WTC11 (cell line): ENCODE measurements at places on chromosomes 13 and 19. TPM values are rescaled to one million over a fixed set of nuclear protein-coding genes. Genes with fewer than 3 reads are reported as not detected.
A peak's percentile ranks its signal among the peaks of the same experiment; 100 is the strongest.

The MAG gene
- 0.23 to 0.53 TPM (median 0.46 TPM) in 3 replicates for total RNA-seq

The GJB2 gene
- total RNA-seq = 0.11 TPM in 2 of 3 replicates, not detected in the other

The YIF1B gene
- total RNA-seq = 83.3 to 92.5 TPM (median 90.1 TPM) in 3 replicates

The IFI30 gene
- 20.2 to 30.3 TPM (median 26.2 TPM) in 3 replicates for total RNA-seq

The FCHO1 gene
- total RNA-seq = 22.8 to 26.8 TPM (median 25.1 TPM) in 3 replicates

The LINGO3 gene
- total RNA-seq = 2.0 to 2.9 TPM (median 2.8 TPM) in 3 replicates

GRCh38 chr13:41222259-41222852, 28.0 kb upstream of the KBTBD7 start:
- DNase-seq = peak; percentile 60
- no peaks in the 10 kb centered on the region for H3K4me1 ChIP-seq

- H3K27me3 ChIP-seq = no peaks in the 10 kb centered on the region; the same call in 1 of the 2 replicates
- peaks cover 70% of the 10 kb centered on the region for H3K36me3 ChIP-seq
- H3K4me1 ChIP-seq = peaks cover 14% of the 10 kb centered on the region
Observed at GRCh38 chr19:12946092-12946721, 545 bp downstream of the RAD23A start.

GRCh38 chr13:110010404-110011138, 224.2 kb upstream of the IRS2 start:
- H3K27me3 ChIP-seq = no peaks in the 10 kb centered on the region
- no peak for DNase-seq
- H3K4me1 ChIP-seq = no peaks in the 10 kb centered on the region
- no peaks in the 10 kb centered on the region for H3K36me3 ChIP-seq
- H3K27ac ChIP-seq = no peak overlapping the region
- no peak overlapping the region for H3K4me3 ChIP-seq

- peaks cover 16% of the 10 kb centered on the region for H3K27me3 ChIP-seq
- no peak overlapping the region for H3K27ac ChIP-seq
- peak; percentile 71 for DNase-seq
Observed at GRCh38 chr13:29923554-29924481, 73.4 kb upstream of the UBL3 start.

DNA sequence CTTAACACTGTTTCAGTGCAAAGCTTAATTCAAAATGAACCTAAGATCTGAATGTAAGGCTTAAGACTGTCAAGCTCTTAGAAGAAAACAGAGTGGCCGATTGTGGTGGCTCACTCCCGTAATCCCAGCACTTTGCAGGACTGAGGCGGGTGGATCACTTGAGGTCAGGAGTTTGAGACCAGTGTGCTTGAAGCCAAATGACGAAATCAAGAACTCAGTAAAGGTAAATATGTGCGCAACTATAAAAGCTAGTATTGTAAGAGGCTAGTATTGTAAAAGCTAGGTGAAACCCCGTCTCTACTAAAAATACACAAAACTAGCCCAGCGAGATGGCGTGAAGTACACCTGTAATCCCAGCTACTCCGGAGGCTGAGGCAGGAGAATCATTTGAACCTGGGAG, 12.7 kb downstream of the ATP4B start:
- DNase-seq = no peak
- no peaks in the 10 kb centered on the region; the same call in 1 of the 2 replicates for H3K4me1 ChIP-seq
- no peaks in the 10 kb centered on the region for H3K27me3 ChIP-seq
- H3K27ac ChIP-seq = no peak overlapping the region
- H3K36me3 ChIP-seq = peaks cover 33% of the 10 kb centered on the region
- no peak overlapping the region for H3K4me3 ChIP-seq

DNA sequence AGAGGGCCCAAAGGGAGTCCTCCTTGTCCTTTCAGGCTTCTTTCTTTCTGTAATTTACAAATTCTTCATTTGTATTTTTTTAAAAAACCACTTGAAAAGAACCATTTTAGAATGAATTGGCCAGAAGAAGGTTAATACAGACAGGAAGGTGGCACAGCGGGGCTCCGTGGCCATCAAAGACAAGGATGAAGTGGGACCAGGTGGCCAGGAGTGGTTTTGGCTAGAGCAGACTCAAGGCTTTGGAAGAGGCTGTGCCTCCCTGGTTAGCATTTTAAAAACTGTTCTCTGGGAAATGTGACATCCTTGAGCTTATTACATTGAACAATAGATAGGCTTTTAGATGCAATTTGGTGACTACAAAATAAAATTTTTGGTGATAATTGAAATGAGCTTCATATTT, 48.4 kb downstream of the ATP8A2 start:
- H3K27ac ChIP-seq = peak overlapping the region; percentile 24; the same call in 1 of the 2 replicates
- H3K4me3 ChIP-seq = no peak overlapping the region
- no peaks in the 10 kb centered on the region for H3K36me3 ChIP-seq
- H3K4me1 ChIP-seq = peaks cover 42% of the 10 kb centered on the region
- H3K27me3 ChIP-seq = no peaks in the 10 kb centered on the region

- peaks cover 72% of the 10 kb centered on the region for H3K36me3 ChIP-seq
- no peaks in the 10 kb centered on the region for H3K27me3 ChIP-seq
- no peak for DNase-seq
- no peak overlapping the region for H3K27ac ChIP-seq
- H3K4me1 ChIP-seq = no peaks in the 10 kb centered on the region
- H3K4me3 ChIP-seq = no peak overlapping the region
Observed at GRCh38 chr19:48123907-48124651, 13.5 kb upstream of the PLA2G4C start.

- H3K27ac ChIP-seq = peak overlapping the region; percentile 66
- DNase-seq = no peak
- H3K4me1 ChIP-seq = peaks cover 47% of the 10 kb centered on the region
- H3K36me3 ChIP-seq = 0 out of 2 replicates have a peak, but pooled peaks cover under 1% of the 10 kb centered on the region
- H3K4me3 ChIP-seq = no peak overlapping the region
Observed at GRCh38 chr13:100128838-100129237, 39.9 kb downstream of the PCCA start.

GRCh38 chr19:11963566-11964355, 1.1 kb upstream of the ZNF763 start:
- no peaks in the 10 kb centered on the region for H3K36me3 ChIP-seq
- peak overlapping the region; percentile 82 for H3K4me3 ChIP-seq
- peak; percentile 91 for DNase-seq
- peaks cover 22% of the 10 kb centered on the region for H3K4me1 ChIP-seq
- H3K27ac ChIP-seq = peak overlapping the region; percentile 85

DNA sequence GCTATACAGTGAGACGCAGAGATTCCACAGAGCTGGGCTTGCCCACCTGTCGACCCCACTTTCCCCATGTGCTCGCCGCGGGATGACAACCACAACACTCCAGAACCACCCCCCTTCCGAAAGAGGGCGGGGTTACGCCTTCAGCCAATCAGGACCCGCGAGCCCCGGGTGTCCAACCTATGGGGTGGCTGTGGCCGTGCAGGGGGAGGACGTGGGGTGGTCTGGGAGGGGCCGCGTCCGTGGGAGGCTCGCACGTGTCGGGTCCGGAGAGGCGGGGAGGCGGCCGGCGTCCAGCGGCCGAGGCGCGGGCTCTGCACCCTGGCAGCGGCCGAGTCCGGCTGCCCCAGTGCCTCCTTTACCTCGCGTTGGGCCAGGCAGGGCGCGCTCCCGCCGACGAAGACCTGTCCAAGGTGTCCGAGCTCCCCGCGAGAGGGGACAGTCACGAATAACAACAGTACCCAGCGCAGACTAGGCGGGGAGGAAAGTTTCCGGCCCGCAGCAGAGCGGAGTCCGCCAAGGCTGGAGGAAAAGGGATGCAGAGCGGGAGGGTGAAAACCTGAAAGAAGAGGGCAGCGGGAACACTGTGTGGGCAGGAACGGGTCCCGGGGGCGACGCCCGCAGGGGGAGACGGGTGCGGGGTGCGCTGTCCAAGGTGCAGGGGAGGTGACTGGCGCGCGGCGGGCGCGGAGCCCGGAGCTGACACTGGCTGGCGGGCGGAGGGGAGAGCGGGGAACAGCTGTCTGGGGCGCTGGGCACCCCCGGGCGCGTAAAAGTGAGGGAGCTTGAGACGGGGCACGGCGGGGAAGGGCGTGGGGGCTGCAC, 911 bp downstream of the ENOX1 start:
- peaks cover 81% of the 10 kb centered on the region for H3K27me3 ChIP-seq
- H3K27ac ChIP-seq = no peak overlapping the region
- H3K4me1 ChIP-seq = peaks cover 19% of the 10 kb centered on the region
- DNase-seq = peak; percentile 72
- peak overlapping the region; percentile 85 for H3K4me3 ChIP-seq

- no peak overlapping the region for H3K27ac ChIP-seq
- H3K27me3 ChIP-seq = peaks cover 8% of the 10 kb centered on the region
- peaks cover 29% of the 10 kb centered on the region for H3K4me1 ChIP-seq
- DNase-seq = peak; percentile 78
- peak overlapping the region; percentile 58 for H3K4me3 ChIP-seq
Observed at GRCh38 chr19:55092423-55093318, 17.0 kb downstream of the EPS8L1 start.

DNA sequence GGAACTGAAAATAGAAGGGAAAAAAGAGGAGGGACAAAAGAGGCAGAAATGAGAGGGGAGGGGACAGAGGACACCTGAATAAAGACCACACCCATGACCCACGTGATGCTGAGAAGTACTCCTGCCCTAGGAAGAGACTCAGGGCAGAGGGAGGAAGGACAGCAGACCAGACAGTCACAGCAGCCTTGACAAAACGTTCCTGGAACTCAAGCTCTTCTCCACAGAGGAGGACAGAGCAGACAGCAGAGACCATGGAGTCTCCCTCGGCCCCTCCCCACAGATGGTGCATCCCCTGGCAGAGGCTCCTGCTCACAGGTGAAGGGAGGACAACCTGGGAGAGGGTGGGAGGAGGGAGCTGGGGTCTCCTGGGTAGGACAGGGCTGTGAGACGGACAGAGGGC, at the start of gene CEACAM5:
Gene CEACAM5 (plus strand): TSS at position 146 of the 400 bp plus-strand sequence. CDS start 106 bp downstream, at position 252.
- peak; percentile 4 for DNase-seq
- no peak within 1 kb of the TSS for H3K27ac ChIP-seq
- peaks cover 28% of the 10 kb centered on the region for H3K27me3 ChIP-seq
- H3K4me3 ChIP-seq = no peak within 1 kb of the TSS
- 0 out of 2 replicates have a peak, but pooled peaks cover 2% of the 10 kb centered on the region for H3K4me1 ChIP-seq
- no peaks in the 10 kb centered on the region for H3K36me3 ChIP-seq

DNA sequence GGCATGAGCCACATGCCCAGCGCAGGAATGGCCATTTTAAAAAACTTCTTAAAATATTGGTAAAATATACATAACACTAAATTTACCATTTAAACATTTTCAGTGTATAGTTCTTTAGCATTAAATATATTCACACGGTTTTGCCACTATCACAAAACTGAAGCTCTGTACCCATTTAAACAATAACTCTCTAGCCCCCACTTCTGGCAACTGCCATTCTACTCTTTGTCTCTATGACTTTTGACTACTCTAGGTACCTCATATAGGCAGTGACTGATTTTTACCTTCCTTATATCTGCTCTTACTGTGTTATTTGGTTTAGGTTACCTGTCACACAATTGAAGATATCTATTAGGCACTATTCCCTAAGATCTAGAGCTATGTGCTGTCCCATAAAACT, 2.3 kb upstream of the KBTBD7 start:
- no peak overlapping the region for H3K4me3 ChIP-seq
- peaks cover 15% of the 10 kb centered on the region for H3K36me3 ChIP-seq
- H3K4me1 ChIP-seq = peaks cover 21% of the 10 kb centered on the region
- H3K27me3 ChIP-seq = peaks cover 5% of the 10 kb centered on the region
- no peak overlapping the region for H3K27ac ChIP-seq

DNA sequence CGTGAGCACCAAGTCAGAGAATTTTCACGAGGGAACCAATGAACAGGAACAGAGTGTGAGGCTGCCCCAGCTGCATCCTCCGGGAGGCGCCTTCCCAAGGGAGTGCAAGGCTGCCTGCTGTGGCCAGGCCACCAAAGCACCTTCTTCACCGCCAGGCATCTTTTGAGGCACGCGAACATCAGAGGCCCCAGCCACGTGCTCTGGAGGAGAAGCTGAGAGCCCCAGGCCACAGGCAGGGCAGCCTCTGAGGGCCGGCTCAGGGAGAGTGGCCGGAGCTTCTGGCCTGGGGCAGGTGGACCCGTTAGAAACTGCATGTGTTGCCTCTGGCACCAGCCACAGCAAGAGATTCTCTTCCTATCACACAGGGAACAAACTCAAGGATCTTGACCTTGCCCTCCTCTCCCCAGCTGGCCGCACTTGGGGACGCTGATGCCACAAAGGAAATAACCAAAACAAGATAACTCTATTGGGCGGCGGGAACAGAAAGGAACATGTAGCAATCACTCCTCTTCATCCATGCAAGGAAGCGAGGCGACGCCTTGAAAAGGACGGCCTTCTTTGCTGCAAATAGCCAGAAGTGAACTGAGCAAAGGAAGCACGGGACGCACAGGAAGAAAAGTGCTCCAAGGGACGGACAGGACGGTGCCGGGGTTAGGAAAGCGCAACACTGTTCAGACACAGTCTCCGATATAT, 19.9 kb downstream of the GAS6 start:
- H3K4me3 ChIP-seq = no peak overlapping the region
- no peaks in the 10 kb centered on the region for H3K27me3 ChIP-seq
- DNase-seq = no peak
- H3K4me1 ChIP-seq = peaks cover 2% of the 10 kb centered on the region; the same call in 1 of the 2 replicates
- H3K27ac ChIP-seq = peak overlapping the region; percentile 88
- no peaks in the 10 kb centered on the region; the same call in 1 of the 2 replicates for H3K36me3 ChIP-seq
